ENCODE measurements at places on chromosomes 11 and 22. TPM values are rescaled to one million over a fixed set of nuclear protein-coding genes. Genes with fewer than 3 reads are reported as not detected.

GRCh38 chr11:121478895-121479697 lies 26.3 kb upstream of the SORL1-AS1 start:
- no peak for DNase-seq

DNA sequence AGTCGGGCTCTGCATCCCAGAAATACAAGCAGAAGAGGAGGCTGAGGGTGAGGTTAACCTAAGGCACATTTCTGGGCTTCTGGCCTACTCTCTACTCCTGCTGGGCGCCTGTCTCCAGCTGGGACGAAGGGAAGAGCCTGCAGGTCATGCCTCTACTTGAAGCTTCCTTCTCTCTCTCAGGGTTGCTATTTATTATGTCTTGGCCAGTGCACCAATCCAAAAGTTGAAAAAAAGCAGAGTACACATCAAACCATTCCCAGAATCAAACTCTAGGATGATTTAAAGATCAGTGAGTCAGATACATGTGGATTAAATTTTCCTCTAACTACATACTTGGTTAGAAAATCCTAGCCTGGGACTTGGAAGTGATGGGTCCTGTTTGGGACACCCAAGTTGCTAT lies 60.2 kb upstream of the CDON start:
- DNase-seq, result no peak

DNA sequence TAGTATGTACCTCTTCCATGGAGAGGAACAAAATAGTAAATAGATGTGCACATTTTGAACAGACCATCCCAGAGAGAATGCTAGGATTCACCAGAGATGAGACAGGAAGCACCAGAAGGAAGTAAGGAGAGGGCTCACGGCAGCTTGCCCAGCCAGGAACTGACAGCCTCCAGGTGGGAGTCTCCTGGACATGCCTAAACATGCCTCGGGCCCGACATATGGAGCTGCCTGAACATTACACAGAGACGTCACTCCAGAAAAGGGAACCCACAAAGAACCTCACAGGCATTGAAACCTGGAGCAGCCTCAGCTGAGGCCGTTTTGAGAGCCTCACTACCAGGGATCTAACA lies 67.4 kb downstream of the BRD1 start:
- no peak for DNase-seq

DNA sequence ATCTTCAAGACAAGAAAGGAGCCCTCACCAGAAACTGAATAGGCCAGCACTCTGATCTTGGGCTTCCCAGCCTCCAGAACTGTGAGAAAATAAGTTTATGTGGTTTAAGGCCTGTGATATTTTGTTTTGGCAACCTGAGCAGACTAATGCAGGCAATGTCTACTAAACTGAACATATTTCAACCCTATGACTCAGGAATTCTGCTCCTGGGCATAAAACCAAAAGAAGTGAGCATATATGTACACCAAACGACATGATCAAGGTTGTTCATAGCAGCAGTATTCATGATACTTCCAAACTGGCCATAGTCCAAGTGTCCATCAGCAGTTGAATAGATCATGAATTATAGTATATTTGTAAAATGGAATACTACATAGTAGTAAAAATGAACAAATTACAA lies 29.0 kb downstream of the CSNK2A3 start:
- no peak for DNase-seq

- DNase-seq, result no peak
Measured at GRCh38 chr11:9604134-9604533, 30.7 kb downstream of the WEE1 start.

Gene EHF
- not detected for total RNA-seq

DNA sequence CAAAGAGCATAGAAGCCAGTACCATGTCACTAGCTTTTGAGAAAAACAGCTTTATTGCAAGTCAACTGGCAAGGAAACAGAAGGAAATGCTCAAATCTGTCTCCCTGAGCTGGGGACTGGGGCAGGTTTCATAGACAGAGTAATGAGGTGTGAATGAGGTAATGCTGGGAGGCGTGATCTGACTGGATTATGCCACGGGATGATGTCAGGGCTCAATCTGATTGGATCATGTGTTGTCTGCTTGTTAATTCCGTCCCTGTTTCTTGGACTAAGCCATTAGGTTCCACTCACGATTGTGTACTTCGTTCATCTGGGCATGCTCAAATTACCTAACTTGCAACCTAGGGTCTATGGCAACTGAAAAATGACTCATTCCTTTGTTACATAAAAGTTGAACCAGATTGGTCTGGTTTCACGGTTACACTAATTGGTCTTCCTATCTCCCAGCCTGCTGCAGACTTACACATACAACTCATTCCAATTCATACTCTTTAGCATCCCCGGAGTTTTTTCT lies 20.2 kb upstream of the OR10A5 start:
- no peak for DNase-seq

GRCh38 chr11:34898474-34898873 lies 17.7 kb downstream of the APIP start:
- DNase-seq, result no peak

DNA sequence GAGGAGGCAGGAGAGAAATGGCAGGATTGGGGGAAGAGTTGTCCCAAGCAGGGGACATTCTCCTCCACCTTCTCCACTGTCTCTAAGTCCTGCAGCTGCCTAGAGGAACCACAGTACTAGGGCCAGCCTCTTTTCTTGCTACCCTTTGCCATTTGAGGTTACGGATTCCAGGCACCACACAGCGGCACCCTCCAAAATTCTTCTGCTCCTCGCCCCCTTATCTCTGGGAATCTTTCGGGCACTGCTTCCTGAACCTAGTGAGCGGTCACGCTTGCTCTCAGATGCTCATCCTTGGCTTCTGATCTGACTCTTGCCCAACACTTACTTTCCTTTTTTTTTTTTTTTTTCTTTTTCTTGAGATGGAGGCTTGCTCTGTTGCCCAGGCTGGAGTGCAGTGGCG lies 26.6 kb upstream of the XBP1 start:
- no peak for DNase-seq

Gene FZD4
- total RNA-seq, result not detected

- no peak for DNase-seq
Measured at GRCh38 chr22:44362249-44363012, 49.7 kb upstream of the SHISAL1 start.
